ENCODE measurements at places on chromosomes 11 and 22. TPM values are rescaled to one million over a fixed set of nuclear protein-coding genes. Genes with fewer than 3 reads are reported as not detected.

- no peak for DNase-seq
Observed at GRCh38 chr11:117286588-117286987, 4.6 kb upstream of the BACE1-AS start.

GRCh38 chr11:71395774-71396173 lies 52.4 kb downstream of the DHCR7 start:
- no peak for DNase-seq

DNA sequence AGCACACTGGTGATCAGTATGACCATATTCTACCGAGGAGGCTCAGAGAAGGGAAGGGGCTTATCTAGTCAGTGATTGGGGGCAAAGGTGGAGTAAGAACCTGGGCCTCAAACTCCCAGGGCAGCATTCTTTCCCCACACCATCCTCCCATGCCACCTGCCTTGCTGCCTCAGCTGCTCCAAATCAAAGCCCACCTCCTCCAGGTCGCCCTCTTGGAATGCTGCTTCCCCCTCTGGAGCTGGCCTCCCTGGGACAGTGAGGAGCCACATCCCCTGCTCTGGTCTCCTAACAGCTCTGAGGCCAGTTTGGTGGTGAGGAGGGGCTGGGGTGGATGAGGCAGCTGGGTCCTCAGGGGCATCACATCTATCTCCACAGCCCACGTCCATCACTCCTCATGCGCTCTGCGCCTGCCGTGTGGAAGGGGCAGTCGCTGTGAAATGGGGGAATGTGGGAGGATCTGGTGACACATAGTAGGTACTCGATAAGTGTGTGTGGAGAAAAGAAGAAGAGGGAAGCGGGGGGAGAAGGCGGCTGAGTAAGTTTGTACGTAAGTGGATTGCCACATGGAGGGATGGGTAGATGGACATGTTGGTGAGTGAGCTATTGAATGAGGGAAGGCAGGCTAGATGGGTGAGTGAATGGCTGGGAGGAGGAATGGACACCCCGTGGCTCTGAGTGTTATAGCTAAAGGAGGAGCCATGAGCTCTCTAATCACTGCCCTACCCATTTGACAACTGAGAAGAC lies 16.1 kb upstream of the ARHGEF17 start:
- no peak for DNase-seq

GRCh38 chr11:46480909-46481308 lies 89.3 kb upstream of the CHRM4 start:
- no peak for DNase-seq

GRCh38 chr22:27752141-27752540 lies 49.4 kb downstream of the MN1 start:
- DNase-seq: no peak

- DNase-seq: no peak
Observed at GRCh38 chr11:6653656-6654055, 2.0 kb downstream of the DCHS1 start.

GRCh38 chr22:33049119-33049729 lies 9.0 kb downstream of the SYN3 start:
- DNase-seq: peak; percentile 67

DNA sequence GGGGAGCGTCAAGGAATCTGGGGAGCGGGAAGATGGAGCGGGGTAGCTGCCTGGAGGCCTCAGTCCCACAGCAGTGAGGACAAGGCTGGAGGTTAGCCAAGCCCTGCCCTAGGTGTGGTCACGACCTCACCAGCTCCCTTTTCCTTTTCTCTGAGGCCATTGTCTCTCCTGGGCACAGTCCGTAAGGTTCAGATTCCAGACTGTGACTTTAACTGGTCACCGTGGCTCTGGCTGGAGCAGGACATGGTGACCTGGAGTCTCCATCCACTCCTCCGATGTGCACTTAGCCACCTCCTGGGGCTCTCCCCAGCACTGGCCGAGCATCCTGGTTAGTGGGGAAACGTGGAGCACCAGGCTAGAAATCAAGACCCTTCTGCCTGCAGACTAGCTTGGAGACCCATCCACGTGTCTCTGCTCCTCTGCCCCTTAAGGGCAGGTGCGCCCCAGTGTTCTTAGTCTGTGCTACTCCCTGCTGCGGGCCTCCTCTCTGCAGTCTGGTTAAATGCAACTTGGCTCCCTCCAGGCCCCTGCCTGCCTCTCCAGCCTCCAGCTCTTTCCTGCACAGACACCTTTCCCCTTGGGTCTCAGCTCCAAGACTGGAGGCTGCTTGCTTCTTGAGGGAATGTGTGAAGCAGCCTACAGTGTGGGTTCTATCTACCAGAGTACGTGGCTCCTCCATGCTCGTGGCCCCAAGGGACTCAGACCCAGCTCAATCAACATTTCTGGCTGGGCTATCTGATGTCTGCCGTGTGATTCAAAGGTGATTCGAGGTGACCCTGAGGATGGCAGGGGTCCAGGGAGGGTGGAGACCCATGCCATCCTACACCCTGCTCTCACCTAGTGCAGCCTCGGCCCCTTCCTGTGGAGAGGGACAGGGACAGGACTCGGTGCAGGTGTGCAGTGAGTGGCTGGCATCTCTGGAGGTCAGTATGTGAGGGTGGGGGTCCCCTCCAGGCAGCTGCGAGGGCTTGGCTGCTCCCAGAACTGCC lies 5.2 kb downstream of the SLC25A1 start:
- peak; percentile 73 for DNase-seq

DNA sequence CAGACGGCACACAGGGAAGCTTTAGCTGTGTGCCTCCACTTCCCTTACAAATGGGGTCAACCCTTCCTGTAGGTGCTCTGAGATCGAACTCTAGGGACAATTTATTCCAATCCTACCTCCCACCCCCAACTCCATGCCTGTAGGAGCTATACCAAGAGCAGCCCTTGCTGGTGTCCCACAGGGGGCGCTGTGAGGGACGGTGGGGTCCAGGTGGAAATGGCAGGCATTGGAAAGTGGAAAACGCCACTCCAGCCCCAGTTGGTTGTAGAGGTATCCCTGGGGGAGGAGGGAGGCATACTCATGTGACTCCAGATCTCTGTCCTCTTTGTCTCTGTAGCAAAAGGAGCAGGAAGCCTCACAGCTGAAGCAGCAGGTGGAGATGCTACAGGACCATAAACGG lies 161.3 kb downstream of the MYO18B start:
- DNase-seq: no peak

DNA sequence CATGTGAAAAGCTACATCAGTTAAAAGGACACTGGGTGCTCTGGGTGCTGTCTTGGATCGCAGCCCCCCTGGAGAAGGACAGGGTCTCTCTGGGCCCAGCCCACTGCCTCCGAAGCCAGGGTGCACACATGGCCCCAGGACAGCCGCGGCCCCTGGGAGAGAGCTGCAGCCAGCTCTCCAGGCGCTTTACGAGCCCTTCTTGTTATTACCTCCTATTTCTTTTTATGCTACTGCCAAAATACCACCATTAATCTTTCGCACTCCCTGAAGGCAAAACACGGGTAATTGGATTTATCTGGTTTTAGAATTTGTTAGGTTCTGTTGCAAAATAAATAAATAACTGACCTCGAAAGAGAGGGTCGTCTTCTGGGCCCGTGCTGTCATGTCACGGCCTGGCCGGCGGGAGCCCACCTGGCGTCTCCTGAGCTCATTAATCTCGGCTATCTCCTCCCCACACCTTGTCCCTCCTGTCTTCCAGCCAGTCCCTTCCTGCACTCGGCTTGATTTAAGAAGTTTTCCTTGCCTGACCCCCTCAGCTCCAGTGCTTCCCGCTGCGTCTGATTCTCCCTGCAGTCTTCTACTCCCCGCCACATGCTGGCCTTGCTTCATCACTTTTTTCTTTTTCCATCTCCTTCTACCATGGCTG lies 611.7 kb downstream of the OPCML start:
- DNase-seq: no peak

GRCh38 chr22:20223421-20224255 lies 44.5 kb downstream of the RTN4R start:
- DNase-seq: no peak

Gene PHLDA2
- not detected for total RNA-seq

Measured in transverse colon (tissue), 4 donors.